ENCODE measurements at places on chromosomes 6 and 20.

DNA sequence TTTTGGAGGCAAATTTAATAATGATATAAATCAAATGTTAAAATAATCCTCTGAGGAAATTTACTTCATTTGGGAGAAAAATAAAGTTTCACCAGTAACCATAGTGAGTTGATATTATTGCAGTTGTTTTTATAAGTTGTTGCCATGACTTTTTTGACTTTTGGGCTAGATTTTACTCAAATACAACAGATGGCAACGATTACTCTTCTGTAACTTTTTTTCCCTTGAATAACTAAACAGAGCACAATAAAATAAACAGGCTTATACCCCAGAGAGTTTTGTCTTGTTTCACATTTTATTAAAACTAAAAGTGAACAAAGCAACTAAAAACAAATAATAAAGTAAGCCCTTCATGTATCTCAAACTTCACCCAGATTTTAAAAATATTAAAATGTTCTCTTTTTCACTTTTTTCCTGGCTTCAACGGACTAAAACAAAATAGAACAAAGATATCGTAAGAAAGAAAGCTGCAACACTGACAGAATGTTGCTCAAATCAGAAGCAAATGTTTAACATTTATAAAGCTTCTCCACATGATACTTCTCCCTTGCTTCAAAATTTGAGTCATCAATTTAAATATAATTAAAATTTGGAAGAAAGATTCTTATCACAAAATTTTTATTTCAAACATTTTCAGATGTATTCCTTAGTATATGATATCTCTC, 42.5 kb upstream of the BMP5 start:
- no peak for DNase-seq

DNA sequence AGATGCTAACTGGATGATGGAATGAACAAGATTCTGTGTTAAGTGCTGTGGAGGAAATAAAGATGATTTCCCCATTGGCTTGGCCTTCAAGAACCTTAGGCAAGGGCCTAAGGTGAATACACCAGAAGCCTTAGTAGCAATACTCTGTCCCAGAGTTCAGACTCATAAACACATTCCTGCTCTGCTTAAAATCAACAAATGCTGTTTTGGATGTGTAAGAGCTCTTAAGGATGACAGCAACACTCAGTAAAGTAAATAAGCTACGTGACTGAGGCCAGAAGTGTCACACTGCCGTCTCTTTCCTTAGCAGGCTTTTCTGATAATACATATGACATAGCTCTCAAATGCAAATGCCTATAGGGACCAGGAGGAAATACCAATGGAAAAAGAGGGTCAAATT, 90.6 kb downstream of the EYA2 start:
- DNase-seq = no peak

DNA sequence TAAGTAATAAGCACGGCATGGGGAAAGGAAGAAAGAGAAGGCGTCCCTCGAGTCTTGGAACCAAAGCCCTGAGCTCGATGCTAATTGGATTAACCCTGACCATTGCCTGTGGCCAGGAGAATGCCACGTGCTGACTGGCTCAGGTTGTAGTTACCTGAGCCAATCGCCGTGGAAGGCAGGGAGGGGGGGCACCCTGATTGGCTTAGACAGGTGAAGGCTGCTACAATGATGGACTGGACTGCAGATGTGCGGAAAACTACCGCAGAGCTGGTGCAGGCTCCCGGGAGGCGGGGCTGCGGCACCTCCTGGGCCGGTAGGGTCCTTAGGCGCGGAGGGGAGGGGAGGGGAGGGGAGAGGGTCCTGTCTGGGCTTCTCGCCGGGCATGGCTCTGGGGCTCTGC, 121.3 kb downstream of the TFAP2C start:
- no peak for DNase-seq

DNA sequence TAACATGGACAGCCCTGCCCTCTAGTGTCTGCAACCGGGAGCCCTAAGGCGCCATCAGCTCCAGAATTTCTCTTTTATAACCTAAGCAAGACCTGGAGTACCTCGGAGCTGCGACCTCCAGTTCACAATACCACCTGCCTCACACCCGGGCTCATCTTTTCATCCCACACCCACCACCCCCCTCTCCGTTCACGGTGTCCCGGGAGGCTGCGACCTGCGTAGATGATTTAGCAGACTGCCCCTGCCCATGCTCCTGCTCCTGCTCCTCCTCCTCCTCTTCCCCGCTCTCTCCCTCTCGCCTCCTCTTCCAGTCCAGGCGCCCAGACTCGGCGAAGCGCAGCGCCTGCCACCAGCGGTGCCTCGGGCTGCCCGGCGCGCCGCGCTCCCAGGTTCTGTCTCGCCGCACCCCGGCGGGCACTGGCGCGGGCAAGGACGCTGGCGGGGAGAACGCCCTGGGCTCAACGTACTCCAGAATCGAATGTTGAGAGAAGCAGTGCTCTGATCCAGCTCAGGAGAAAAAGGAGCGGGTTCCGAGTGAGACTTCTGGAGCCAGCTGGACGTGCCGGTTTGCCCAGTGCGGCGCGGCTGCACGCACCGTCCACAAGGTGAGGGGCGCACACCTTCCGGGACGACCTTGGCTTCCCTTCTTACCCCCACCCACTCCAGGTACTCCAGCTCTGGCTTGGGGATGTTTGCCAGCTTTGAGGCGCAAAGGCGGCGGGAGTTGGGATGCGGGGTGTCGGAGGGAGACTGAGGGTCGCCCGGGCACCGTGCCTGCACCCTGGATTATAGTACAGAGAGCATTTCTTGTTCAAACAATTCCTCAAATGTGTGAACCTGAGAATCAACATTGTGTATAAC, at the start of gene HTR1E:
Gene HTR1E (plus strand): TSS at position 310 of the 861 bp plus-strand sequence. CDS start 77,807 bp downstream, outside the sequence.
- DNase-seq = no peak

DNA sequence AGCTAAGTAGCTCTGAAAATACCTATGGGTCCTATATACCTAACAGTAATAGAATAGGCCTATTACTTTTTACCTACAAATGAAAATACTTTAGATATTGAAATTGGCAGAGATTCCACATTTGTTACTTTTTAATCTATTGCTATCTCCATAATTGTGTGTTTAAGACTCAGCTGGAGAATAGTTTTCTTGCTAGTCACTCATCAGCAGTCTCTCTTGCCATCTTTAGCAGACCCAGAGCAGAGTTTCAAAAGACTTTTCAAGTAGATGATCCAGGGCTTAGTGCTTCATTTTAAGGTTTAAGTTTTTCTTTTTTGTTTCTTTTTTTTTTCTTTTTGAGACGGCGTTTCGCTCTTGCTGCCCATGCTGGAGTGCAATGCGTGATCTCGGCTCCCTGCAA, 12.9 kb downstream of the ANKS1A start:
- DNase-seq = no peak

DNA sequence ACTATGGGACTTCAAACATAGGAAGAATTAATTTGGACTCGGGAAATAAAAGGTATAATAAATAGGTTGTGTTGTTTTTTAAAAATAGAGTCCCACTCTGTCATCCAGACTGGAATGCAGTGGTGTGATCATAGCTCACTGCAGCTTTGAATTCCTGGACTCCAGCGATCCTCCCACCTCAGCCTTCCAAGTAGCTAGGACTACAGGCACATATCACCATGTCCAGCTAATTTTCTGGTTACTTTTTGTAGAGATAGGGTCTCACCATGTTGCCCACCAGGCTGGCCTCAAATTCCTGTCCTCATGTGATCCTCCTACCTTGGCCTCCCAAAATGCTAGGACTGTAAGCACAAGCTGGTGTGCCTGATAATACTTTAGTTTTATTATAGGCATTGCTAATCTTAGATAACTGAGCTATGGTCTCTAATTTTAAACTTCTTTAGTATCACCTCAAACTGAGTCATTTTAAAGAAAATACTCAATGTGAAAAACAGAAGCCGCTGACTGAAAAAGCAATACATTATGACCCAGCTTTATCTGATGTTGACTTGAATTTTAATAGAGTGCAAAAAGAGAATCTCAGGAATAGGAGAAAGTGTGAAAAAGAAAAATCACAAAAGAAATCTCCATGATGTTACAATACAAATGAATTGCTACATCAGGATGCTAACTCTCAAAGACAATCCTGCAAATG, 251.0 kb downstream of the RNGTT start:
- no peak for DNase-seq

DNA sequence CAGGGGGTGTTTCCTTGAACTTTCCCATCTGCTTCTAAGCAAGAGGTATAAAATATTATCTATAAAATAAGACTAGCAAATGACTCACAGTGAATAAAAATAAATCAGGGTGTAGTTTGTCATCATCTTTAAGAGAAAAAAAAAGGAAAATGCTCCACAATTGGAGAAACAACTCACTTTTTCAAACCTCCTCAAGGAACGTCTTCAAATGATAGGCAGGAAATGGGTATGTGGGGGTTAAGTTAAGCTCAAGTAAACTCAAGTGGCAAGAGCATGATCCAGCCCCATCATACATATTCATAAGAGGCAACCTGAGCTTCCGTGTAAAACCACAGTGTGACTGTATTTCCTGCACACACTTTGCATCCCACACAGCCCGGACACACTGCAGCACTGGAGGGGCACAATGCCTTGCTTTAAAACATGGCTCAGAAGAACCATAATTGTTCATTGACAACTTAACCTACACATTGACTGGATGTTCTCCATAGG, 58.5 kb upstream of the CEP85L start:
- DNase-seq = peak; percentile 52

DNA sequence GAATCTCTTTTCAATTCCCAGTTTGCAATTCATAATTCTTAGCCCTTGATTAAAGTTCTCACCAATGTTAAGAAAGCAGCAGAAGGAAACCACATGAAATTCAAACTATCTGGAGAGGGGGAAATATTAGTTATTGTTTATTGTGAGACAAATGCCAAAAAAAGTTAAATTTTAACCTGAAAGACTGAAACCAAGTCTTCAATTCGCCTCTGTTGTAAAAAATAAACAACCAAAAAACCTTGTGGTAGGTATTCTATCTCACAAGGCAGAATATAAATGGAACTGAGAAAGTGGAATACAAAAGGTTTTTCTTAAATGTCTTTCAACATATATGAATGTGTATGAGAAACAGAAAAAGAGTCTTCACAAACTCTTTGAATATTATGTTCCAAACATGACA, 24.8 kb downstream of the TMX4 start:
- no peak for DNase-seq

DNA sequence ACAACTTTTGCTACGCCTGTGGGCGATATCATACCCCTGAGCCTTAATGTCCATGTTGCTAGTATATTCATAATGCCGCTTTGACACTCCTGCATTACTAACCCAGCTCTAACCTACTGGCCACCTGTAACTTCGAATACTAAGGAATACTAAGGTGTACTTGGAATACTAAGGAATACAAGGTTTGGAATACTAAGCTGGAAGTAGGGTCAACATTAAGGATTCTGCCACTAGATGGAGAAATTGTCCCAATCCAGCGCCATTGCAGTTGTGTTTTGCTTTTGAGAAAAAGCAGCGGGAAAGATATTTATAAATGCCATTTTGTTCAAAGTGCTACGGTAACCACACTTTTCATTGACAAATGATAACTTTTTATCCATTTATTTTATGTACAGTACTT, 10.7 kb downstream of the TBXT start:
- DNase-seq = no peak

- peak; percentile 48 for DNase-seq
Observed at GRCh38 chr6:142926494-142927270, 18.3 kb downstream of the HIVEP2 start.

DNA sequence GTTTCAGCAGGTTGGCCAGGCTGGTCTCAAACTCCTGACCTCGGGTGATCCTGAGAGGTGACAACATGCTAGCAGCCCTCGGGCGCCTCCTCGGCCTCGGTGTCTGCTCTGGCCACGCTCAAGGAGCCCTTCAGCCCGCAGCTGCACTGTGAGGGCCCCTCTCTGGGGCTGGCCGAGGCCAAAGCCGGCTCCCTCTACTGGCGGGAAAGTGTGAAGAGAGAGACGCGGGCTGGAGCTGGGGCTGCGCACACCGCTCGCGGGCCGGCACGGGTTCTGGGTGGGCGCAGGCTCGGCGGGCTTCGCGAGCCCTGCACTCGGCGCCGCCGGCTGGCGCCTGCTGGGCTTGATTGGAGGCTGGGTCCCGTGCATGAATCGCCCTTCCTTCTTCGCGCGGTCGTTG, 80.8 kb upstream of the RBM24 start:
- DNase-seq = no peak

GRCh38 chr6:34237722-34238584, 1.3 kb downstream of the HMGA1 start:
- peak; percentile 70 for DNase-seq

DNA sequence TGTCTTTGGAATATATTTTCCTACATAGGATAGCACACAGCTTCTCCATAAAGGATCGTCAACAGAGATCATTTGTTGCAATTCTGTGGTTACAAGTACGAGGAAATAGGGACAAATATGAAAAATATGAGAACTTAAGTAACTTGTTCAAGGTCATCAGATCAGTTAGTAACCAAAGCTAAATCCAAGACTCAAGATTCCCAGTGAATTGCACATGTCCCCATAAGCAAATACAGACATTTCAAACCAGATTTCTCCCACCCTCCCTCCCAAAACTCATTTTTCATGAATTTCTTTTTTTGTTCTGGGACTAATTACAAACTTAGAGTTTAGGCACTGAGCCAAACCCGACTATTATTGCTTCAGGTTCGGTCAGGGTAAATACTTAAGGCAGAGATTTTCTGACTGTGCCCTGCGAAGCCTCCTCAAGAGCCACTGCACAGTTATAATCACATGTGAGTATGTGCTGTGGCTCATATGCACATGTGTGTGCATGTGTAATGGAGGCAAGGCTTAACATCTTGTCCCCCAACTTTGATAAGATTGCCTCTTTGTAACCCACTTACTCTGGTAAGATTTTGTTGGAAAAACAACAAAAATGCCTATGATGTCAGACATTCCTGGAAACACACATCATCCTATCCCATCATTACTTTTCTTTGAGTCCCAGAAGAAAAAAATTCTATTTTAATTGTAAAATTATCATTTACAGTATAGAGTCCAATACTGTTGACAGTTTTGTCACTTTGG, 216.2 kb downstream of the CD83 start:
- DNase-seq = no peak

GRCh38 chr20:33160681-33161080, 7.3 kb upstream of the BPIFA2 start:
- no peak for DNase-seq

DNA sequence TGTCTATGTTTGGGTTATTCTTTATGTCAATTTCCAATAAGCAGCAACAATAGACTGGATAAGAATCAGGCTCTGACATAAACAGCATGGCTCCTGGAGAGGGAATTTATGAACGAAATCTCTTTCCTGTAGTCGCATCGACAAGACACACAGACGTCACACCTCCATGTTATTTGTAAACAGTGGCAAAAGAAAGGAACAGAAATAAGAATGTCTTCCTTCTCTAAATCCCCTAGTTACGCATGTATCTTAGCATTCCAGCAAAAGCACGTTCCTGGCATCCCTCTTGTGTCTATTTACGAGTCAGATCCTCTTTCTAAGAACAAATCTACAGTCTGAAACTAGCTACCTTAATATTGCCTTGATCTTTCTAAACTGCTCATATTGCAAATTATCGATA, 559.1 kb upstream of the JAG1 start:
- DNase-seq = no peak

DNA sequence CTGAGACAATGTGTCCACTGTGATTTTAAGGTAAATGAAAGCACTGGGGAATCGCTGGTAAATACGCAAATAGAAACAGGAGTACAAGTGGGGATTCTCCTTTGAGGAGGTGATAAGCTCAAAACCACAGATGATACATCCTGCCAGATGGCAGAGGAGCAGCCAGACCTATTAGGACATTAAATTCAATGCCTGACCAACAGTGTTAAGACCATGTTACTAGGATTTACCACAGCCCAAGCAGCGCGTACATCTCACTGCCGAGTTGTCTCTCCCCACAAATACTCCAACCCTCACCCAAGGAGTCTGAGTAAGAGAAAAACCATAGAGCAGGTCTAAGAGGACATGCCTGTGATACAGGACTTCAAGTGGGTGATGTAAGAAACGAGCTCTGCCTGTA, 68.9 kb upstream of the TULP1 start:
- DNase-seq = no peak

All from stimulated activated CD8-positive, alpha-beta memory T cell treated with anti-CD3 and anti-CD28 coated beads, Interleukin-4, amount 100 ng/mL, for 24 hours (primary cell).